Vagina (tissue), 2 donors: ENCODE measurements at places on chromosomes 5 and 9. TPM values are rescaled to one million over a fixed set of nuclear protein-coding genes. Genes with fewer than 3 reads are reported as not detected.
A peak's percentile ranks its signal among the peaks of the same experiment; 100 is the strongest.

Gene PCDHGA2
- total RNA-seq, result 6.1 TPM

Gene STK10
- total RNA-seq, result 33.9 TPM

Gene TRAF1
- 6.9 TPM for total RNA-seq

Gene LCN15
- total RNA-seq, result not detected

DNA sequence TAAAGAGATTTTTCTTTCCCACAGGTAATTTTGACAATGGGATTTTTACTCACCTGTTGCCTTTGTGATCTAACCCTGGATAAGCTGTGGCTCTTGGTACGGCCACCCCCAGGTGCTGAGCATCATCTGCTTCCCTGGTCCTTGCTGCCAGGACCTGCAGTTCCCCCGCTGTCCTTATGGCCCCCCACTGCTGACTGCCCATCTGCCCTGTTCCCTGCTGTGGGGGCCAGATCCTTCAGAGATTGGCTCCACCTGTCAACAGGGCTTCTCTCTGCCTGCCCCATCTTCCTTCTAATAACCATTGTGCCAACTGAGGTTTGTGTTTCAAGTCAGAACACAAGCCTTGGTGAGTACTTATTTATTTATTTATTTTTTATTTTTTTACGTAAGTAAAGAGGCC lies 183.3 kb downstream of the MAPKAP1 start:
- H3K4me3 ChIP-seq, result no peak overlapping the region
- H3K27ac ChIP-seq, result no peak overlapping the region
- peaks cover 64% of the 10 kb centered on the region for H3K4me1 ChIP-seq
- H3K27me3 ChIP-seq, result no peaks in the 10 kb centered on the region

DNA sequence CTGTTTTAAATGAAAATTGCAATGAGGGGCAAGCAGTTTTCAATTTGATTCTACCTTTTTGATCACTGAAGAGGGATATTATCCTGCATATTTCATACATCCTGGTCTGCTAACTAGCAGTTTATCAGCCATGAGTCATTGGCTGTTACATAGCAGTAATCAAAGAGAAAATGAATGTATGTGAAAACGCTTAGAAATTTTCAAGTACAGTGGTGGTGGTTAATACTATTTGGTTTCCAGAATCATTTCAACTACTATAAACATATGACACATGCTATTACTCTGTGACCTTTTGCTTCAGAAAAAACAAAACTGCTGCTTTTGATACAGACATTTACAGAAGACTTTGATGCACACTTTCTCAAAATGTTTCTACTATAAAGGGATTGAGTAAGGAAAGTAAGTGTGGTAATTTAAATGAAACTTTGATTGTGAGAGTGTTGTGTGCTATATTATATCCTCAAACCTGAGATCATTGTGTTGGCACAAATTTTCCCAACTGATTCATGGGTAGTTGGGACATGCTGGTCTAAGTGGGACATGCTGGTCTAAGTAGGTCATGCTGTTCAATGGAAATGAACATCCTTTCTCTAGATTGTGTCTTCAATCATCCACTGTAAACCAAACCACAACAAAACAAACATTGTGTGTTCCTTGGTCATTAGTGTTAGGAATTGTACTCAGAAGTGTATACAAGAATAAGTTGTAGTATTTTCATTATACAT lies 5.1 kb downstream of the RNF14 start:
- no peaks in the 10 kb centered on the region for H3K36me3 ChIP-seq
- H3K27me3 ChIP-seq, result no peaks in the 10 kb centered on the region
- no peak overlapping the region for H3K27ac ChIP-seq
- no peak overlapping the region for H3K4me3 ChIP-seq
- H3K4me1 ChIP-seq, result peaks cover 27% of the 10 kb centered on the region
- DNase-seq, result no peak

- peak overlapping the region; percentile 20 for H3K27ac ChIP-seq
- no peak overlapping the region for H3K4me3 ChIP-seq
- H3K36me3 ChIP-seq, result no peaks in the 10 kb centered on the region
- no peak for DNase-seq
- peaks cover 10% of the 10 kb centered on the region for H3K4me1 ChIP-seq
Measured at GRCh38 chr5:59548807-59549357, 344.6 kb downstream of the PDE4D start.

- no peak overlapping the region for H3K4me3 ChIP-seq
- no peaks in the 10 kb centered on the region for H3K27me3 ChIP-seq
- DNase-seq, result no peak
- H3K36me3 ChIP-seq, result no peaks in the 10 kb centered on the region
Measured at GRCh38 chr9:27090711-27091110, 18.3 kb upstream of the TEK start.

GRCh38 chr5:84518370-84518769 lies 133.7 kb upstream of the EDIL3 start:
- no peak overlapping the region for H3K4me3 ChIP-seq
- no peak overlapping the region for H3K27ac ChIP-seq
- no peaks in the 10 kb centered on the region for H3K4me1 ChIP-seq
- H3K27me3 ChIP-seq, result no peaks in the 10 kb centered on the region

DNA sequence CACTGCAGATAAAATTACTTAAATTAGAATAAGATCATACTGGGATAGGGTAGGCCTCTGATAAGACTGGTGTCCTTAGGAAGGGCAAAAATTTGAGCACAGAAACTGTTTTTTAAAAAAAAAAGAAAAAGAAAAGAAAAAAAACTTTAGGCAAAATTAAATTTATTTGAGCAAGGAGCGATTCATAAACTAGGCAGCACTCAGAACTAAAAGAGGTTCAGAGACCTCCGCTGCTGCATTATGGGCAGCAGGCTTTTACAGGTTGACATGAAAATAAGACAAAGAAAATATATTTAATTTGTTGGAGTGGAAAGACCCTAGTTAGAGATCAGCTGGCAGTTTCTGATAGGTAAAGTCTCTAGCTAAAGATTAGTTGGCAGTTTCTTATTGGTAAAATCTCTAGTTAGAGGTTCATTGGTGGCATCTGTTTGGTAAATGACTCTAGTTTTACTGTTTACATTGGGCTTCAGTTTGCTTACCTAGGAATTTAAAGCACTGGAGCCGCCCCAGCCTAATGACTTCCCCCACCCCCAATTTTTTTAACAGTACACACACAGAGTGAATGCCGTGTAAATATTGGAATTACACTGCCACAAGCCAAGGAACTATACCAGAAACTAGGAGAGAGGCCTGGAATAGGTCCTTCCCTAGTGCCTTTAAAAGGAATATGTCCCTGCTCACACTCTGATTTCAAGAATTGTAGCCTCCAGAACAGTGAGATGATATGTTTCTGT lies 4.5 kb upstream of the PLPP6 start:
- H3K4me3 ChIP-seq, result no peak overlapping the region
- DNase-seq, result no peak
- no peaks in the 10 kb centered on the region for H3K27me3 ChIP-seq
- no peaks in the 10 kb centered on the region for H3K36me3 ChIP-seq
- no peak overlapping the region for H3K27ac ChIP-seq

GRCh38 chr9:20618361-20618802 lies 3.9 kb downstream of the MLLT3 start:
- no peaks in the 10 kb centered on the region for H3K36me3 ChIP-seq
- H3K4me1 ChIP-seq, result peaks cover 23% of the 10 kb centered on the region
- no peaks in the 10 kb centered on the region for H3K27me3 ChIP-seq
- H3K4me3 ChIP-seq, result no peak overlapping the region
- DNase-seq, result no peak
